ENCODE measurements at places on chromosomes 16 and 17.

- no peak for DNase-seq
Measured at GRCh38 chr17:57954397-57955182, 622 bp downstream of the CUEDC1 start.

GRCh38 chr16:52740766-52741165 lies 193.8 kb upstream of the TOX3 start:
- no peak for DNase-seq

GRCh38 chr16:47816511-47816910 lies 339.3 kb downstream of the ABCC12 start:
- DNase-seq: no peak

DNA sequence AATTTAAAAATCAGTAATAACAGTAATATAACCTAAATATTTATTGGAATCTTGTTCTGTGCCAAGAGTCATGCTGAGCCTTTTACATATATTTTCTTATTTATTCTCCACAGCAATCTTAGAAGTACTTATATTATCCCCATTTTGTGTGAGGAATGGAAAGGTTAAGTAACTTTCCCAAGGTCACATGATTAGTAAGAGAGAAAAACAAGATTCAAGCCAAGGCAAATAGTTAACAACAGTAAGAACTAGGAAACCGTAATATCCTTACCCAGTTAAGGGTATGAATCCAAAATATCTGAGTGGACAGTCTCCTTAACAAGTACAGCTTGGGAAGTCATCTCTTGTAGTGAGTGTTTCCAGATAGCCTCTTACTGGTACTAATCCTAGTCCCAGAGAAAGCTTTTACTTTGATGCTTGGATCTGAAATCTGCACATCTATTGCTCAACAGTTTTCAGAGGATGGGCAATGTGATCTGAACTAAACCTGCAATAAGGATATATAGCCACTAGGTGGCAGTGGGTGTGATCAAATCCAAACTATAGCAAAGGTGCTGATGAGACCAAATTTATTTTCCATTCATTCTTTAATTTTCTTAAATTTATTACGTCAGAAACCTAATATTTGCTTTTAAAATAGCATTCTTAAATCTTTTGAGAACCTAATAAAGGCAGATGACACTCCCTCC lies 23.3 kb downstream of the SHISA6 start:
- no peak for DNase-seq

GRCh38 chr17:81254955-81255717 lies 16.0 kb downstream of the NDUFAF8 start:
- DNase-seq: peak; percentile 36
